ENCODE measurements at places on chromosomes 11 and 22. TPM values are rescaled to one million over a fixed set of nuclear protein-coding genes. Genes with fewer than 3 reads are reported as not detected.

DNA sequence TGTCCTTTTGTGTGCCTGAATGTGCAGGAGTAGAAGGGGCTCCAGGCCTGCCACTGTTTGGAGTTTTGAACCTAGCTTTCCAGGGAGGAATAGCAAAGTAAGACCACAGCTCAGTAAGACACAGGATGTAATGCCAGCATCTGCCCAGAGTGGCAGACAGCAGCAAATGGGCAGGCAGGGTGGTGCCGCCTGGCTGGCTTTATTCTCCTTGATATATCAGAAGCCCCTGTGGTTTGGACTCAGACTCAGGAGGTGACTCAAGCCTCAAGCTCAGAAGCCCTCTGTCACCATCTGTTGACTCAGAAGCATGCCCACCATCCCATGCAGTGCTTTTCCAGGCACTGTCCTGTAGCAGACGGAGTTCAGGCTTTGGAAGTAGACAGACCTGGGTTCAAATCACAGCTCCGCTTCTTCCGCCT is 72.7 kb upstream of the TTC12 start:
- no peaks in the 10 kb centered on the region for H3K36me3 ChIP-seq
- no peak overlapping the region for H3K27ac ChIP-seq
- H3K27me3 ChIP-seq: peaks cover 11% of the 10 kb centered on the region
- peaks cover 14% of the 10 kb centered on the region for H3K4me1 ChIP-seq
- H3K4me3 ChIP-seq: no peak overlapping the region

DNA sequence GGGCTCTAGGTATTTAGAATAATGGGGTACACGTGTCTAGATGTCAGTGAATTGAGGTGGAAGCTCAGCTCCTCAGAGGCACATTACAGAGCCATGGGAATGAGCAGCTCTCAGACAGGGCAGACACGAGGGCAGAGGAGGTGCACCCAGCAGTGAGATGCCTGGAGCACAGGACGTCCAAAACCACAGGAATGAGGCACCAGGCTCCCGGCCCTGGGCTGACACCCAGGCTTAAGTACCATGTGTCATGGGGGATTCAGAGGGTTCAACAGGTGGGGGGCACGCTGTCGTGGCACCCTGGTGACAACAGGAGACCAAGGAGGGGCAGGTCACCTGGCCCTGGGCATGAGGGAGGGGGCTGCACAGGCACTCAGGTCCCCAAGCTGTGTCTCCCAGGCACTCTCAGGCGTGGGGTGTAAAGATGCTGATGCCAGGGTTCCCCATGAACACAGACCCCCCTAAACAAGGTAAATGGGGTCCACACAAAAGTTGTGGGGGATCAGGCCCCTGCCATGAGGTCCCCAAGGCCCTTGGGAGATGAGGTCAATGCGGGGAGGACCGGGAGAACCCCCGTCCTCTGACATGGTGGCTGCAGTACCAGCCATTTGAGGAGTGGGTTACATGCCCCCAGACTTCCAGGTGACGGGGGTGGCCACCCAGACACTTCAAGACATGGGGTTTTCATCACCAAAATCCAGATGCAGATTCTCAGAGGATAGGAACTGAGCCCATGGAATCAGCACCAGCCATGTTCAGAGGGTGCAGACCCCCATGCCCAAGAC is 5.6 kb upstream of the SYT8 start:
- H3K27ac ChIP-seq: no peak overlapping the region
- DNase-seq: no peak
- peaks cover 47% of the 10 kb centered on the region for H3K27me3 ChIP-seq
- H3K36me3 ChIP-seq: no peaks in the 10 kb centered on the region

DNA sequence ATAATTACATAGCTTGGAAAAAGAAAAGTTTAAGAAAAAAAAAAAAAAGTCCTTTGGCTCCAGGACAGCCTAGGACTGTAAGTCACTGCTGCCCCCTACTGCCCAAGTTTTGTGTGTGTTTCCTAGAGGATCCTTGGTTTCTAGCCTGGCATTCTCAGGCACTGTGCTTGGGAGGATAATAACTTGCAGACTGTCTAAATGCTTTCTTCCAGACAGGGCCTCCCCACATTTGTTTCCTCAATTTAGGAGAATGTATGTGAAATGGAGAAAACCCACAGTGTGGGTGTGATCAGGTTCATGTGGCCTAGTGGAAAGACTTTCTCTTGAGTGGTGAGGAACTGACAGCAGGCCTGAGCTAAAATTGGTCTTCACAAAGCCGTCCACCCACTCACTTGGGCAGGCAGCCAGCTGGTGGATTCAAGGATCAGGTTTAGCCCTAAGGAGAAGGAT is 191.0 kb downstream of the NAV2 start:
- H3K4me1 ChIP-seq: no peaks in the 10 kb centered on the region
- no peak overlapping the region for H3K27ac ChIP-seq
- H3K27me3 ChIP-seq: no peaks in the 10 kb centered on the region
- H3K4me3 ChIP-seq: no peak overlapping the region
- no peaks in the 10 kb centered on the region for H3K36me3 ChIP-seq

GRCh38 chr11:103525069-103525468 is 415.8 kb downstream of the DYNC2H1 start:
- H3K4me1 ChIP-seq: no peaks in the 10 kb centered on the region
- H3K4me3 ChIP-seq: no peak overlapping the region
- no peaks in the 10 kb centered on the region for H3K27me3 ChIP-seq
- H3K27ac ChIP-seq: no peak overlapping the region

DNA sequence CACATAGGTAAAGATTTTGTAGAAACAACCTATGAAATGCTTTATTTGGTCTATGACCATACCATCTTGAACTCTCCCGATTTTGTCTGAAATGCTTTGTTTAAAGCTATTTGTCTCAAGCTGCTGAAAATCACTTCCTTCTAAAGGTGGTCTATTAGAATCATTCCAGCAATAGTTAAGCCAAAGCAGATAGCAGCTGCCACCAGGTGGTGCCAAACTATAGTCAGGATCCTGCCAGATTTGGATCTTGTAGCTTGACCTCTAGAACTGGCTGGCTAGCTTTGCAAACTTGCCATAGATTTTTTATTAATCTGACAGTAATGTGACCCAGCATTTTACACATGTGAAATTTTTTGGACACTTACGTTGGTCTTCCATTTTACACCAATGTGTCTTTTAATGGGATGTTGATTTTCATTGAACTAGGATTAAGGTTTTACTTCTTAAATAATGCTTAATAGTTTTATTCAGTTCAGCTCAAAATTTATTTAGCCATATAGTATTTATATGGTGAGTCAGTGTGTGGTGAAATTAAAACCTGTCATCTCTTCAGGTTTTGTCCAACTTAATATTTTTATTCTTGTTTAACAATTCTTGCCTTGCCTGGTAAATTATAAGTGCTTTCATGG is 19.7 kb downstream of the CTR9 start:
- H3K27me3 ChIP-seq: no peaks in the 10 kb centered on the region
- no peak overlapping the region for H3K4me3 ChIP-seq
- H3K36me3 ChIP-seq: peaks cover 66% of the 10 kb centered on the region
- H3K4me1 ChIP-seq: no peaks in the 10 kb centered on the region

GRCh38 chr11:104830080-104830479 is 68.2 kb downstream of the CASP12 start:
- no peaks in the 10 kb centered on the region for H3K27me3 ChIP-seq
- H3K4me3 ChIP-seq: no peak overlapping the region
- H3K4me1 ChIP-seq: no peaks in the 10 kb centered on the region
- DNase-seq: no peak
- no peaks in the 10 kb centered on the region for H3K36me3 ChIP-seq

DNA sequence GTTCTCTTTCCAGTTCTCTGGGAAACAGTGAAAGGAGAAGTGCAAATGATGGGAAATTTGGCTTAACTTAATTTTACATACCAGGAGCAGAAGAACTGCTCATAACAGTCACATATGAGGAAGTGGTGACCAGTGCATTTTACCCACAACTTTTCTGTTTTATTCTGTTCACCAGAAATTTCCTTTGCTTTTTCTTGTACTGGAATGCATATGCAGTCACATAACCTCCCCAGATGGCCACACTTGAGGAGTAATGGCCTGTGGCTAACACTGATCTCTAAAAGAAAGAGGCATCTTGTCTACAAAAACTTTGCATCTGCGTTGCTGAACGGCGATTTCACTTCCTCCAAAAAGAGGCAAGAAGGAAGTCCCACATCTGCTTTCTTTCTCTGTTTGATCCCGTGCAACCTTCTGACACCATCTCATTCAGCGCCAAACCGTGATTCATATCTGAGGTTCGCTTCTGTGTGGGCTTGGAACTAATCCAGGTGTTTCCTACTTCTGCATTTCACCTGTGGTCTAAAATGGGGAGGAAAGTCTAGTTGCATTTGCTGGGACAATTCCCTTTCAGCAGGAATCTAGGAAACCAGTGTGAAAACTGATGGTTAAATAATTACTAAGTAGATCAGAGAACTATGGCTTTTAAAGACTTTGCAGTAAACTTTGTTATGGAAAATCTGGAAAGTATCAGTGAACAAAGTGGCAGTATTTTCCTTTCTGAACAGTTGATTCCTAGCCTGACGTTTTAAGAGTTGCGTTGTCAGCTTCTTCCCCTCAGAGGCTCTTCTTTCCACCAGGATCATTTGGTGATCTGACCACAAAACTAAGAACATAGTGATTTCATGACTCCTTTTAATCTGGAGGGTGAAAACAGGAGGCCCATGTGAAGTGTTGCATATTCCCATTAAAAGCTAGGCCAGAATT is 4.2 kb upstream of the MPEG1 start:
- no peaks in the 10 kb centered on the region for H3K27me3 ChIP-seq
- no peaks in the 10 kb centered on the region for H3K4me1 ChIP-seq
- DNase-seq: no peak
- H3K27ac ChIP-seq: no peak overlapping the region
- no peaks in the 10 kb centered on the region for H3K36me3 ChIP-seq

- no peak overlapping the region for H3K4me3 ChIP-seq
- no peak for DNase-seq
- no peaks in the 10 kb centered on the region for H3K27me3 ChIP-seq
- no peaks in the 10 kb centered on the region for H3K4me1 ChIP-seq
These were observed 20.8 kb upstream of the PPARA start for GRCh38 chr22:46129390-46130041.

- no peak for DNase-seq
- H3K36me3 ChIP-seq: peaks cover 28% of the 10 kb centered on the region
- no peak overlapping the region for H3K4me3 ChIP-seq
- no peak overlapping the region for H3K27ac ChIP-seq
- H3K27me3 ChIP-seq: peaks cover 8% of the 10 kb centered on the region
These were observed 33.1 kb downstream of the PHLDB1 start for GRCh38 chr11:118640332-118641154.

DNA sequence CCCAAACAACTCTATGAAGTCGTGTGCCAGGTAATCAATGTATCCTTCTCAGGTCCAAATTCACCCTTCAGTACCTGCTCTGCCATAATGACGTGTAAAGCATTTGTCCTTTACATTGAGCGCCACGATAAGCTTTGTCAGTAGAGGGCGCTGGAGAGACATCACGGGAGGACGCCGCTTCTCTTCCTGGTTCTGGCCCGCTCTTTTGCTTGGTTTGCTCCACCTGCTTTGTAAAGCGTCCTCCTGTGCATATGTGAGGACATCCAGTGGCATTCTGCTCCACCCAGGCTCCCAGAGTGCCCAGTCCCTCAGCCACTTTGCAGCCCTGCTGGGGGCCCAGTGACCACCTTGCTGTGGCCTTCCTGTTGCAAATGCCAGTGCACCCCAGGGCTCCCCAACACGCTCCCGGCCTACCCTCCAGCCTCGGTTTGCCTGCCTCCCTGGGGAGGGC is 61.1 kb downstream of the WT1 start:
- H3K4me1 ChIP-seq: no peaks in the 10 kb centered on the region
- H3K4me3 ChIP-seq: no peak overlapping the region
- H3K27ac ChIP-seq: no peak overlapping the region
- H3K36me3 ChIP-seq: no peaks in the 10 kb centered on the region
- peak; percentile 91 for DNase-seq
- H3K27me3 ChIP-seq: no peaks in the 10 kb centered on the region

DNA sequence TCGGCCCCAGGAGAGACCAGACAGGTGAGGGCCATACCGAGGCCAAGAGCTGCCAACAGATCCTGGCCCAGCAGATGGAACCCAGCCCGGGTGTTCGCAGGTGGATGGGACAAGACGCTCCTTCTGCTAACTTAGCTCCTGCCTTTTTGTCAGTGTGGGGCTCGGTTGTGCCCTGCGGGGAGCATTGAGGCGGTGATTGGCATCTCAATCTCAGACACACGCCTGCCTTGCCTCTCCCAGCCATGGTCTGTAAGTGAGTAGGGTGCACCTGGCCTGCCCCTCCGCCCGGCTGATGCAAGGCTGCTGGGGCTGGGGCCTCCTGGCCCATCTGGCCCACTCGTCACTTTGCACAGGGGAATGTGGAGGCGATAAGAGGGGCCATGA is 350.1 kb downstream of the TBC1D22A start:
- no peaks in the 10 kb centered on the region for H3K27me3 ChIP-seq
- H3K4me3 ChIP-seq: no peak overlapping the region
- no peaks in the 10 kb centered on the region for H3K4me1 ChIP-seq
- no peak overlapping the region for H3K27ac ChIP-seq

DNA sequence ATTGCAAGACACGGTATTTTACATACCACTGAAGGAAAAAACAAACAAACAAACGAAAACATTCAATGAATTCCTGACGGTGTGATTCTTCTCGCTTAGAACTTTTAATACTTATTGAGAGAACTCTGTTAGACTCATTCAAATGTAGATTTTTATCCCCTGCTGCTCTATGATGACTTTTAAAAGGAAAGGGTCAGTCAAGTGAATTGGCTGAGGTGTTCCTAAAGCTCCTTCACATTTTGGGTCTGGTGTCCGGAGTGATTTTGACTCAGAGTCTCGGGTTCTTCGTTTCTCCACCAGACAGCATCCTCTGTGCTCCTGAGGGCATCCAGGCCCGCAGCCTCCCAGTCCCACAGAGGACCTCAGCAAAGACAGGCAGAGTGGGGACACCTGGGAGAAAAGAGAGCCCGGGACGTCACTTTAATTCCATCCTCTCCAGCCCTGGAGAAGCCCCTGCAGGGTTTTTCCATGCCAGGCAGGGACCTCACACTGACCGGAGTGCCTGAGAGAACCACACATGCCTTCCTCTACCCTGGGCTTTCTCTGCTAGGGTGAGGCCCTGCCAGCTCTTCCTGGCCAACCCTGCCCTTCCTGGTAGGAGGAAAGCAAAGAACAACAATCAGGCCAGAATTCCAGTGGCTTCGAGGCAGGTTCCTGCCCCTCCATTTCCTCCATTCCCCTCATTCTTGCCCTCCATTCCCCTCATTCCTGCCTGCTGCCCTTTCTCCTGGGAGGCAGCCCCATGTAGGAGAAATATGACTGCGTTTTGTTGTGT is 1.4 kb upstream of the CSF2RB start:
- no peaks in the 10 kb centered on the region for H3K36me3 ChIP-seq
- peak; percentile 73 for DNase-seq
- H3K27me3 ChIP-seq: peaks cover 11% of the 10 kb centered on the region
- H3K4me1 ChIP-seq: no peaks in the 10 kb centered on the region

DNA sequence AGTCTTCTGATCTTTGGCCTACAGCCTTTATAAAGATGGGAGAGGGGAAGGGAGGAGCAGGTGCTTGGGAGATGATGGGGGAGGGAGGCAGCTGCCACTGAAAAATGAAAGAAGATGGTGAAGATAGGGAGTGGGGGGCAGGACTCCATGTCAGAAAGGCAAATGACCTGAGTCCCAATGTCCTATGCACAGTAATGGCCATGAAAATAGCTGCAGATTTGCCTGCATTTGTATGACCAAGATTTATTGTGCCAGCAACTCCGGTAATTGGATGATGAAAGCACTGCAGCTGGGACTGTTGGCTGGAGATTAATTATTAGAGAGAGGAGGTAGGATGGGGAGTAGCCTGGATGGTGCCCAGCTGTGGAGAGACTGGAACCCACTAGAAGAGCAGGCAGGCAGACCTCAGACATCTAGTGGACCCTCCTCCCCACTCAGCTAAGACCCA is 36.1 kb downstream of the NEU3 start:
- no peaks in the 10 kb centered on the region for H3K4me1 ChIP-seq
- no peak for DNase-seq
- H3K27me3 ChIP-seq: peaks cover 18% of the 10 kb centered on the region
- H3K27ac ChIP-seq: no peak overlapping the region

The GRIA4 gene
- 1.4 TPM for total RNA-seq

The DEFB131B gene
- not detected for total RNA-seq

The LSP1 gene
- total RNA-seq: not detected

The HBD gene
- not detected for total RNA-seq

The LRRC56 gene
- total RNA-seq: 3.0 TPM

The OR52N4 gene
- not detected for total RNA-seq
